Brain (organoid and tissue), 16 donors: ENCODE measurements at places on chromosomes 12 and 14.

DNA sequence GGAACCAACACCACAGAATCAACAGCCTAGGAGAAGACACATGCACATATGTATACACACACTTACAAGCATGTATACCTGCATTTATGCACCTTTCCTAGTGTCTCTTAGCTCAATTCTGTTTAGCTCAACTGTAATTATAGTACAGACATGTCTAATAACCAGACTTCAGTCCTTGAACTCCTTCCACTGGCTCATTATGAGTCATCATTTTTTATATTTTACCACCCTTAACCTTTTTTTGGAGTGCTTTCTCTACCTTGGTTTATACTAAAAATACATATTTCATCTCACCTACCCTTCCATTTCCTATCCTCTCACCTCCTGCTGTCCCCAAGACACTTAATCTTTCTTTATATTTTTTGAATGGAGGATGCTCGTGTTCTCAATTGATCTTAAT lies 110.4 kb downstream of the ARID2 start:
- no peak for DNase-seq

DNA sequence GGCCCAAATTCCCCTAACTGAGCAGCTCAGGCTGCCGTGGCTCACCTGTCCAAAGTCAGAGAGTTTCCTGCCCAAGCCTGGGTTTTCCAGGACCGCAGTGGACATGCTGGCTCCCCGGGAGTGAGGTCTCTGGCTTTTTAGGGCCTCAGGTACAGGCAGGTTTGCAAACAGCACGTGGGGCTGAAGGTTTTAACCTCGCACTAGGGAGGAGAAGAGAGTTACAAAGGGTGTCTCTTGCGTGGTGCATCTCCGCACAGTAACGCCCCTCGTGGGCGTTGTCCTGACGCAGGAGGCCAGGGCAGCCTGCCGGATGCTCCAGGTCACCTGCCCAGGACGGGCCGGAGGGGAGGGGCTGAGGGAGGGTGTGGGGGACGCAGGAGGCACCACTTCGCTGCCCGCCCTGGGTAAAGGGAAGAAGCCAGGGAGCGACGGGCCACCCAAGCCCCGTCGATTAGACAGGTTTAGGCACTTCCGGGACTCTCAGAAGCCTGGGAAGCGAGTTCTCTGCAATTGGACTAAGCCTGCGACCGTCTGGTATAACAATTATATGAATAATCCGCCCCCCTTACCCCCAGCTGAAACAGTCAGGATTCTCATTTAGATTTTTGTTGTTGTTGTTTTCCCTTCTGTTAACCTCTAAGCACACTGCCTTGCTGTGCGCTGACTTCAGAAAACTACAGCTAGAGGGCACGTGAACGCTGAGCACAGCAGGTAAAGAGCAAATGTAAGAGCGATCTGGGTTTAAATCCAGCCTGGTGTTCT lies at the start of gene PAH:
TSS of gene PAH (minus strand) at position 219 of the 762 bp plus-strand sequence. CDS start at position 105, 114 bp downstream.
- DNase-seq: peak; percentile 33

GRCh38 chr12:116142936-116143898 lies 134.3 kb downstream of the MED13L start:
- DNase-seq: no peak

DNA sequence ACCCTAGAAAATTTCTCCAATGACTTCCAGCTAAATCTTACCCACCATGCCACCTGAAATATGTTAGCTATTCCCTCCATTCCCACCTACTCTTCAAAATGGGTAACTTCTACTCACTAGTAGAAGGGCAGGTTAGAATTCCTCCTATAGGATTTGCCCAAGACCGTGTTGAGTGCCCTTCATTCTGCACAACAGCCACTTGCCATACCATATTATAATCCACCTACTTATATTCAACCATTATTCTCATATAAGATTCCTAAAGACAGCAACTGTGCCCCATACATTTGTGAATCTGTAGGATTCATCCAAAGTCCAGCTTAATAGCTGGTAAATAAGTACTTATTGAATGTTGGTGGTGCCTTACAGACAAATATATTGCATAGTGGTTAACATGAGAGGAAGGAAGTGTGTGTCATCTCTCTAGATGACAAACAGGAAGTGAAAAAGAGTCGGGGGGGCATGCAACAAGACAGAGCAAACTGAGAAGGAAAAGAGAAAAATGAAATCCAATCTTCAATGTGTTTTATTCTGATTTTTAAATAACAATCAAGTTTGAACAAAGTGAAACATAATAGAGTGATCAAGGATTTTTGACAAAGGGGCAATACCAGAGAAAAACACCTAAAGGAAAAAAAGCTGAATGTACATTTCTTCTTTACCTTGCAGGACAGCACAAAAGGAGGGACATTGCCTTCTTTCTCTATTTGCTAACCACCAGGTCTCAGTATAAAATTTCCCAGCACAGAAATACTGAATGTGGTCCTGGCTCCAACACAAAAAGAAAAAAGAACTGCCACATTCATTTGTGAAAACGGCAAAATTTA lies 389.3 kb upstream of the USP15 start:
- DNase-seq: no peak

GRCh38 chr12:67929384-67929772 lies 59.9 kb upstream of the IFNG-AS1 start:
- no peak for DNase-seq
